ENCODE measurements at places on chromosomes 6 and 20.

DNA sequence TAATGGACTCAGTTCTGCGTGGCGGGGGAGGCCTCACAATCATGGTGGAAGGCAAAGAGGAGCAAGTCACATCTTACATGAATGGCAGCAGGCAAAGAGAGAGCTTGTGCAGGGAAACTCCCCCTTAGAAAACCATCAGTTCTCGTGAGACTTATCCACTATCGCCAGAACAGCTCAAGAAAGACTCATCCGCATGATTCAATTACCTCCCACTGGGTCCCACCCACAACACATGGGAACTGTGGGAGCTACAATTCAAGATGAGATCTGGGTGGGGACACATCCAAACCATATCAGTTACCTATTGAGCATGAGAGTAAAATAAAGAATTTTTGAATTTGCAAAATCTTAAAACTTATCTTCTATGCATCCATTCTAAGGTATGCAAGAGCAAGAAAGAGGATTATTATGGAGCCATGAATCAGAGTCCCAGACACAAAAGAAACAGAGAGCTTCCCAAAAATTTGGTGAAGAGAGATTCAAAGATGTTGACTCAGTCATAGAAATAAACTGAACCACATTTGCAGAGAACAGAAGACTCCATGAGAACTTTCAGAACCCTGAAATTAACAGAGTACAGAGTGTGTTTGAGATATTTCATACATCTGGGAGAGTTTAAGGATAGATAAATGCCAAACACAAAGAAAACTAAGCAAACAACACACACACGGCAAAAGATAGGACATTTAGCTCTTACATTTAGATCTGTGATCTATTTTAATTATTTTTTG, 17.1 kb upstream of the MOXD1 start:
- DNase-seq = no peak

DNA sequence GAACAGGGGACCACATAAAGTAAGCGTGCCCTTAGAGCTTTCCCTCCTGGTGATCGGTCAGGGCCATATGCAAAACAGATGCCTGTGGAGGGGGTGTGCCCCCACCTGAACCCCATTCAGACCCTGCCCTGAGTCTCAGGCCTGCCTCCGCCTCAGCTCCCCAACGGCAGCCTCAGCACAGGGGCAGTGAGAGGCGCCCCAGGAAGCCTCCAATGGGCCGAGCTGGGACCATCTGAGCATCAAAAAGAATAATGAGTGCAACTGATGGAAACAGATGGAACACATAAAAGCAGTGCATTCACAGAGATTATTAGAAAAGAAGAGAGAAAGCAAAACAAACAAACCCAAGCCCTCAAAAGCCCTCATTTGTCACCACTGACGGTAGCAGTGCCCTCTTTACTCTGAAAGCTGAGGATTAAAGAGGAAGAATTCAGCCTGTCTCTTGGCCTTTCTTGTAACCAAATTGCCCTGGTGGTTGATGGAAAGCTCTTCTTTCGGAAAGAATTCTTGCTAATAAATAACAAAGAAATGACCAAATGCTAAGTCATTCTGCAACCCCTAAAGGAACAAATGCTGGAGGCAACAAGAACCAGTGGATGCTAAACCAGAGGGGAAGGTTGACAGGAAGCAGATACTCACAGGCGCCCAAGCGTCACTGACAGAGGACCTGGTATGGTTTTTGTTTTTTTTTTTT, 6.8 kb downstream of the ADISSP start:
- DNase-seq = no peak

DNA sequence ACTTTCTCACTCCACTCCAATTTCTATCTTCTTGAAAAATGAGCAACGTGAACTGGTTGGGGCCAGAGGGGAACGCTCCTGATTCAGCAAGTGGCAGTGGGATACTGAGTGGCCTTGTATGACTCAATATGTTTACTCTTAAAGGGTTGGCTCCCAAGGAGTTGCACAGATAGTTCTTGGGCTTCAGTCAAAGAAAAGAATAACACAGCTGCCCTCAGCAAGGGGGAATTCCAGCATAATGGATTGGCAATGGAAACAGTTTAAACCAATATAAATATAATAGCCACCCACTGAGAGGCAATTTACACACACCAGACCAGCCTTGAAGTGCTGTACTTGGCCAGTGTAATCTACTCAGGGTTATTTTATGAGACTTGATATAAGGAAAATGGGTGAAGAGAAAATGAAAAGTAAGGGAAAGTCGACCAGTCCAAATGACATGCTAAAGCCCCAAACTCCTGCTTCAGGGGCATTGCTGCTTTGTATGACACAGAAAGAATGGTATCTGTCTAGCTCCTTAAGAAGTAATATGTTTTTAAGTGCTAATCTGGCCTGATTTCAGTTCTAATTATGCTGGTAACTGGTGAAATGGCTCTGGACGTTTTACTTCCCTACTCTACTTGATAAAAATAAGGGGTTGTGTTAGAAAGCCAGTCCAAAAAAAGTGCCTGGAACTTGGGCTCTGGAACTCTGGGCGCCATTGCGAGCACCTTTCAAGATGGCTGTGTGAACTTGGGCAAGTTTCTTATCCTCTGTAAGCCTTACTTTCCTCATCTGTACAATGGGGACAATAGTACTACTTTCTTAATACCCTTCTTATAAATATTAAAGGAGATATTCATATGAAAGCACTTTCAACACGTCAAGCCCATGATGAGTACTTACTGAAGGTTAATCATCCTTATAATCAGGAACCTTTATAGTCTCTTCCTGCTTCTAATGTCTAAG, 712.9 kb upstream of the MAP3K7 start:
- no peak for DNase-seq

DNA sequence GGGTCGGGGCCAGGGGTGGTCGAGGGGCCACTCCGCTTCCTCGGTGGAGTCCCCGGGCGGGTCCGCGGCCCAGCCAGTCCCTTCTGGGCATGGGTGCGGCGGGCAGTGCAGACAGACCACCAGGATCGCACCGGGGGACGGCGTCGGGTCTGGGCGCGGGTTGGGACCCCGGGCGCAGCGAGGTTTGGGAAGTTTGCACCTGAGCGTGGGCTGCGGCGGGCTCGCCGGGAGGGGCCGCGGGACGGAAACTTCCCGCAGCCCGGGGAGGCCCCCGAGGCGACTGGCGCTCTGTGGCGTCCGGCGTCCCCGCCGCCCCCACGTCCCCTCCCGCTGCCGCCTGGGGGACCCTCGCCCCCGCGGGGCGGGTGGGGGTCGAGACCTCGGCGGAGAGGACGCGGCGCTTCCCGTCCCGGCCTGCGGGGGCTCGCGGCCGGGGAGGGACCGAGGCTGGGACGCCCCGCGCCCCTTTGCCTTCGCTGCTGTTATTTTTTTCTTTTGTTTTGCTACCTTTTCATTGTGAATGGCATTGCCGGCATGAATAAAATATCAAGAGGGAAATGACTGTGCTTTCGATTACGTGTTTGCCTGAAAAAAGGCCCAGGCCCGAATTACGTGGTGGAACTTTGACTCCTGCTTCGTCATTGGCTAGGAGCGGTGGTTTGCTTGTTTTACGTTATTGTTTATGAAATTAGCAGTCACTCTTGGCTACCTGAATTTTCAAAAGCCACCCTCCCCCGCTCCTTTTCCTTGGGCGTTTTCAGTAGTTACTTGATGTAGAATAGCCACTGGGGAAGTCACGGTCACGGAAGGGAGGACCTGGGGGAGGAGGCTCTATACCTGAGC, 703 bp downstream of the SNX9 start:
- DNase-seq = no peak

- DNase-seq = no peak
Measured at GRCh38 chr6:39818695-39819094, 26.5 kb downstream of the DAAM2 start.

DNA sequence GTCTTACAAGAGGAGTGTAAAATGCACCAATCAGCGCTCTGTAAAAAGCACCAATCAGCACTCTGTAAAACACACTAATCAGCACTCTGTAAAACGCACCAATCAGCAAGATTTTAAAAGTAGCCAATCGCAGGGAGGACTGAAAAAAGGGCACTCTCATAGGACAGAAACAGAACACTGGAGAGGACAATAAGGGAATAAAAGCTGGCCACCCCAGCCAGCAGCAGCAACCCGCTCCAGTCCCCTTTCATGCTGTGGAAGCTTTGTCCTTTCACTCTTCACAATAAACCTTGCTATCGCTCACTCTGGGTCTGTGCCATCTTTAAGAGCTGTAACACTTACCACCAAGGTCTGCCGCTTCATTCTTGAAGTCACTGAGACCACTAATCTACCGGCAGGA, 1.7 kb upstream of the AIG1 start:
- DNase-seq = no peak

GRCh38 chr20:20946122-20946759, 159.9 kb downstream of the LINC00237 start:
- DNase-seq = no peak

DNA sequence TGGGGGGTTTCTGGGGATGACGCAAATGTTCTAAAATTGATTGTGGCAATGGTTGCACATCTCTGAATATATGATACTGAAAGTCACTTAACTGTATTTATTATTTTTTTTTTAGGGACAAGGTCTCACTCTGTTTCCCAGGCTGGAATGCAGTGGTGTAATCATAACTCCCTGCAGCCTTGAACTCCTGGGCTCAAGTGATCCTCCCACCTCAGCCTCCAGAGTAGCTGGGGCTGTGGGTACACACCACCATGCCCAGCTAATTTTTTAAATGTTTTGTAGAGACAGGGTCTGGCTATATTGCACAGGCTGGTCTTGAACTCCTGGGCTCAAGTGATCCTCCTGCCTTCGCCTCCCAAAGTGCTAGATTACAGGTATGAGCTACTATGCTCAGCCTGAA, 33.4 kb downstream of the NOL4L start:
- no peak for DNase-seq

DNA sequence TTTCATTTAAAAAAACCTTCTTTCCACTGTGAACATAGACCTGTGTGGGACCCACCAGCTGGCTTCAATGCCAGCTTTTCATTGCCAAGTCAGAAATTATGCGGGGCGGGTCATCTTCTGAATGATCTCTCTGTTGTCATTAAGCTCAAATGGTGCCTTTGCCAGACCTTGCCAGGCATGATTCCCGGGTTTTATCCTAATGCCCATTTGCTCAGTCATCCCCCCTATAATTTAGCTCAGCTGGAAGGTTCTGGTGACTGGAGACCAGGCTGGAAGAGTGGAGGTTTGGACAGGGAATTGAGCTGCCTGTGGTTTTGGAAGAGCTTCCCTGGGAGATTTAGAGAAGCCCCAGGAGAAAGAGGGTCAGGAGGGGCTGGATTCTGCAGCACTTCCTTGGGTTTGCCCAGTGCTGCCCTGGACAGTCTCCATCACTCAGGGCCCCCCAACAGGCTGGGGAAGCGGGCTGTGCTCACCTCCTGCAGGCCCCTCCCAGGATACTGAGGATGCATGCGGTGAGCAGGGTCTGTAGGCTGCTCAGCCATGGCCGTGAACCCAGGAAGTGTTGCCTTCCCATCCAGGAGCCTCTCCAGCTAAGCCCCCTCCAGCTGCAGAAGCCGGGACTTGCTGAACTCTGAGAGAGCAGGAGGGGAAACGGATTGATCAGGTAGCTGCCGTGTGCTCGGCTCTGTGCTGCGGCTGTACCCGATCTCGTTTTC, 273.0 kb downstream of the CDH4 start:
- no peak for DNase-seq

- no peak for DNase-seq
Measured at GRCh38 chr20:17345321-17345720, 118.5 kb downstream of the PCSK2 start.

- DNase-seq = no peak
Measured at GRCh38 chr6:124633655-124634054, 328.6 kb upstream of the RNF217 start.

GRCh38 chr20:23087587-23088251, 1.6 kb upstream of the CD93 start:
- DNase-seq = no peak
